ENCODE measurements at places on chromosomes 12 and 14.
A peak's percentile ranks its signal among the peaks of the same experiment; 100 is the strongest.

- no peak for DNase-seq
These were observed 218.1 kb downstream of the MON2 start for GRCh38 chr12:62684570-62685295.

GRCh38 chr12:102016472-102016871 is 45.3 kb downstream of the WASHC3 start:
- no peak for DNase-seq

- no peak for DNase-seq
These were observed 439.3 kb upstream of the FLRT2 start for GRCh38 chr14:85090681-85091080.

- DNase-seq, result no peak
These were observed 319.2 kb downstream of the DPF3 start for GRCh38 chr14:72574715-72575114.

DNA sequence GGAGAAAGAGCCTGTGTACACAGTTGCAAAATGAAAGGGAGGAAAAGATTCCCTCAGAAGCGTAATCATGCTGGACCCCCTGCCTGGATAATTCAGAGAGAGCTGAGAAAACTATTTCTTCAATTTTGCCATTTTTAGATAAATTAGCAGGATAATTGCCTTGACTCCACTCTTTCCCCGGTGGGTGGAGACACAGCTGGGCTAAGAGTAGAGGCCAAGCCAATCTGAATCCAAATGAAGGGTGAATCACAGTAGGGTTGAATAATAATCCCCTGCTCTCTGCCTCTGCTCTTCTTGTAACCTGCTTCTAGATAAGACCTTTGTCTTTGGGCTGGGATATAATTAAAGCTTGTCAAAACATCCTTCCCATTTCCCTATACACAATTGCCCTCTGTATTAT is 150.1 kb downstream of the CAPZA3 start:
- DNase-seq, result no peak

GRCh38 chr14:86237733-86238132 is 707.8 kb downstream of the FLRT2 start:
- DNase-seq, result no peak

DNA sequence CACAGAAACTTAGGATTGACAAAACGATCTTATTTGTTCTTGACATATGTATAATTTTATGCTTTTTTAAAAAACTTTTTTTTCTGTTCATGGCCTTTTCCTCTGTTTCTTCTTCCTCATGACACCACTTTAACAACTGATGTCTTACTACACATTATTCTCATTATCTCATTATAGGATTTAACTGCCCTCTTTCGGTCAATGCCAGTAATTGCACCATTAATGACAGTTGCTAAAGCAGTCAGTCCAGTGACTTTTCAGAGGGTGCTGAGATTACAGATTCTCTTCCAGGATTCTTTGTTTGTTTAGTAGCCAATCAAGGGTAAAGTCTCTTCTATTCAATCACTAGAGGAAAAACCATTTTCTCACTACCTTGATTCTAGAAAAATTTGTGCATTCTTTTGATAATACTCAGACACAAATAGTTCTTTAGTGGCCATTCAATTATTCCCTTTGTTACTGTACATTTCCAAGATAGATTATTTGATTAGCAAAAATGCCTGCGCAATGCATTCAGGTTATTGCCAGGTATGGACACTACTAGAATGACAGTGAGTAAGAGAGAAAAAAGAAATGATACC is 50.1 kb downstream of the KLRG1 start:
- DNase-seq, result no peak

DNA sequence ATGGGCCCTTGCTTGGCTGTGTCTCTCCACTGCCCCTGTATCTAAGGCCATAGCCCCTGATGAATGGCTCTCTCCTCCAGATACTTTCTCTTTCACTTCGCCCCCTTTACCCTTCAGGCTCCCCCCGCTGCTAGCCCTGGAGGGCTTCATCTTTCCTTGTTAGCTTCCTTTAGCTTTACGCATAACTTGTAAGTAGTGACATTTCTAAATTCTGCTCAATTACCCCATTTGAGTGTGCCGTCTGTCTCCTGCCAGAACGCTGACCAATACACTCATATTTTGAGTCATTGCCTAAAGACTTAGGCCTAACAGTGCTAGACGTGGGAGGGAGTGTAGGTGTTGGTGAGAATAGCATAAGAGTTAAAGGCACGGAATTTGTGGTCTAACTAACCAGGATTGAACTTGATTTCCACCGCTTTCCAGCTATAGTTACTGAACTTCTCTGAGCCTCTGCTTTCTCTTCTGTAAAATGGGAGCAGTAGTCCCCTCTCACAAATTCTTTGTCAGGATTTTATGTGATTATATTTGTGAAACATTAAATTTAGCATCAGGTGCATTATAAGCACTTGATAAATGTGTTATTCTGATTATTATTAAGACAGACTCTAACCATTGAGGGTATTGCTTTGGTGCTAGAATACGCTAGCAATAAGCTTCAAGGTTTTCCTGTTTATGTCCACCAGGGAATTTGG is 129.3 kb downstream of the ZFP36L1 start:
- no peak for DNase-seq

DNA sequence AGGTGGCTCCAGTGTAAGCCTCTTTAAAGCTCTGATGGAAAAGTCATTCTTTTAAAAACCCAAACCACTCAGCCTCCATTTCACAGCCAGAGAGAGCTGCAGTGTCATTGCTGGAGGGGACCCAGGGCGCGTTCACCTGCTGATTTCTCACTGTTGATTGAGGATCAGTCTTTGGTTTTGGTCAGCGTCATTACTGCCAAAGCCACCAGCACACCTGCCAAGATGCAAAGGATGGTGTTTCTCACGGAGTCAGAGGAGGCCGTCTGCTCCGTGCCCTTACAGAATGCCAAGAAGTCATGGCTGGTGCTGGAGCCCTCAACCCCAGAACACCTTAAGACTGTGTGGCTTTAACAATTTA is 32.8 kb upstream of the BATF start:
- DNase-seq, result no peak

DNA sequence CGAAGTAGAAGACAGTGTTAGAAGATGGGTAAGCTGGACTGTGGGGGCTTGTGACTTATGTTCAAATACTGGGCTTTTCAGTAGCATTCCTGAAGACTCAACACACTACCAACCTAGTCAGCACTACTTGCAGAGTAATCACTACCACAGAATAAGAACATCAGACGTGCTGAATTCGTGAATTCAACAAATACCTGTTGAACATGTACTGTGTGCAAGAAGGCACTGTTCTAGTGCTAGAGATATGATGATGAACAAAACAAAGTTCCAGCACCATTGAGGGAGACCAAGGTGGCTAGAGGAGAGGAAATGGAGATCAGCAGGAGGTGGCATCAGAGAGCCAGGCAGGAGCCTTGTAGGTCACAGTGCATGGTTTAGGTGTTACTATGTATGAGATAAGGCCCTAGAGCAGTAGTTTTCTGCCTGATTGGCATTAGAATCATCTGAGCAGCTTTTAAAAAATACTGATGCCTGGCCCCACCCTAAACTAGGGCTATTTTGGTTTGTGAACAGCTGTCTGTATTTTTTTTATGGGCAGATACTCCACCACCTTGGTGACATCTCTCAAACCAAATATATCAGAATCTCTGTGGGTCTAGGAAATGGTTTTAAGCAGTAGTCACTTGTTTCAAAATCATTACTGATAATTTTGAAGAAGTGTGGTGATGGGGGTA is 26.8 kb downstream of the FERMT2 start:
- no peak for DNase-seq

GRCh38 chr14:100155049-100155621 is 4.3 kb downstream of the DEGS2 start:
- DNase-seq, result no peak

GRCh38 chr12:52090291-52090690 is 10.8 kb downstream of the SMIM41 start:
- DNase-seq, result peak; percentile 24

DNA sequence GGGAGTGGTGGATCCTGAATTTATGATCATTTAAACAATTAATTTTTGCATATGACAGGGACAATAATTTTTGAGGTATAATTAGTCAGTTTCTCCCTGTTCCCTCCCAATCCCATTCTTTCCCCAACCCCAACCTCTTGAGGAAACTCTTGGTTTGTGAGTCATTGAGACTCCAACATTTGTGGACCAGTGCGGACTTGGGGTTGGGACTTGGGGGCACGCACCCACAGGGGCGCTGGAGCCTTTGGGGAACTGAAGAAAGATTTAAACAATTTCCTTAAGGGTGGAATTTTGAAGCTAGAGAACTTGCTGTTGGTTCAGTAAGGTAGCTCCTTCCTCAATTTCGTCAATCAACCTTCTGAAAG is 17.4 kb upstream of the PTGR2 start:
- no peak for DNase-seq

DNA sequence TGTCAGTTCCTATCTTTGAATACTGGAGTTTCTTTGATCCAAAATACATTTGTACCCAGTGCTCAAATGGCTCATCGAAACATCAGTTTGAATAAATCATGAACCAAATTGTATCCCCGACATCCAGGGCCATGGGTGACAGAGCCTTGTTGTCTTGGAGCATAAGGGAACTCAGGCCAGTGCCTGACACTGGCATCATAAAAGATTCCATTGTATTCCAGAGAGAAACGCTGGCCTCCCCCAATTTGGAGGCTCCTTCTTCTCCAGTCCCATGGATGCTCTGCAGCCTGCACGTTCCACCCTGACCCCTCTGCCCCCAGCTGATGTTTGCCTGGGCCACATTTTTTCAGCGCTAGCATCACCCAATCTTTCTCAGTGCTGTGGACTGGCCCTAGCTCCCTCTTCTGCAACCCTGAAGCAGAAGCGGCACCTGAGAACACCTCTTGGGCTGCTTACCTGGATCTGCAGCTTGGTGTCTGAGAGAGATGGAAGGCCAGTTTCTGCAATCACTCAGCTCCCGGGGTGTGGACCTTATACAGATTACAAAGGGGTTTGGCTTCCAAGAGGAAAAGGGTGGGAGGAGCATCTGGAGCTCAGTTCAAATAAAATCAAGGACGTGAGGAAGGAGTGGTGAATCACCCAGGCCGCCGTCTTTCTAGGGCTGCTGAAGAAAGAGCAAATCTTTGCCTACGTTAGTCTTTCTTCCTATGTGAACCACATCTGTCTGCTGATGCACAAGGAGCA is at the start of gene RNASE1:
Gene RNASE1 (minus strand): TSS at position 504 of the 744 bp plus-strand sequence. CDS start 776 bp downstream, outside the sequence.
- DNase-seq, result no peak

GRCh38 chr14:85387181-85387580 is 142.8 kb upstream of the FLRT2 start:
- DNase-seq, result no peak

DNA sequence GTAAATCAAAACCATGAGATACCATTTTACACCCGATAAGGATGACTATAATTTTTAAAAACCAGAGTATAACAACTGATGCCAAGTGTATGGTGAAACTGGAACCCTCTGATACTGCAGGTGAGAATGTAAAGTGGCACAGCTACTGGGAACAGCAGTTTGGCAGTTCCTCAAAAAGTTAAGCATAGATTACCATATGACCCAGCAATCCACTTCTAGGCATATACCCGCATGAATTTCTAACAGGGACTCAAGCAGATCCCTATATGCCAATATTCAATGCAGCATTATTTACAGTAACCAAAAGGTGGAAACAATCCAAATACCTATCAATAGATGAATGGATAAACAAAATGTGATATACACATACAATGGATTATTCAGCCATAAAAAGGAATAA is 57.4 kb downstream of the BAZ1A start:
- DNase-seq, result no peak

DNA sequence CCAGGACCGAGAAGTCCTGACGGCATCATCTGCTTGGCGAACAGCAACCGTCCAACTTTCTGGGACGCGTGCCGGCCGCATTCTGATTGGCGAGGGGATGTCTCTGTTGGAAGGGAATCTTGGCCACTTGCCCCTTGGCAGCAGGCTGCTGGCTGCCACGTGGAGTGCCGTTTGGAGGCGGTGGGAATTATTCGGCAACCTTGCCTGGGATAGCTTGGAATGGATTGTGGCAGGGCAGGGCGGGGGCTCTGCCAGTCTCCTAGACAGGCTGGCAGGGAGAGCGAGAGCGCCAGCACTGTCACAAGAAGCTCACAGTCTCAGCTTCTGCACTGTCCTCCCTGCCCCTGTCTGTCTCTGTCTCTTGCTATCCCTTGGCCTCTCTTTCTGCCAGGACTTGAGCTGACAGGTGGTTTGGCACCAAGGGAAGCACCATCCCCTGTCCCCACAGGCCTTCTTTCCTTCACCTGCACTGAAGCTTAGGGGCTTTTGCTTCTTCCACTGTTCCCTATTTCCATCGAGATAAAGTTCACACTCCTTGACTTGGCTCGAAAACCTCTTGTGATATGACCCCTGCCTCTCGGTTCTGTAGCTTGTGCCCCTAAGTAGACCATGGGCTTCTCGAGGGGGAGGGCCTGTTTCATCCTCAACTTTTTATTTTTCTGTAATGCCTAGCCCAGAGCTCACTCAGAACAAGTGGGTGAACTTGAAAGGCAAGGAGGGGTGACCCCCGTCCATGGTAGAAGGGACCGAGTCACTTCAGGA is 201.9 kb downstream of the PHETA1 start:
- no peak for DNase-seq

DNA sequence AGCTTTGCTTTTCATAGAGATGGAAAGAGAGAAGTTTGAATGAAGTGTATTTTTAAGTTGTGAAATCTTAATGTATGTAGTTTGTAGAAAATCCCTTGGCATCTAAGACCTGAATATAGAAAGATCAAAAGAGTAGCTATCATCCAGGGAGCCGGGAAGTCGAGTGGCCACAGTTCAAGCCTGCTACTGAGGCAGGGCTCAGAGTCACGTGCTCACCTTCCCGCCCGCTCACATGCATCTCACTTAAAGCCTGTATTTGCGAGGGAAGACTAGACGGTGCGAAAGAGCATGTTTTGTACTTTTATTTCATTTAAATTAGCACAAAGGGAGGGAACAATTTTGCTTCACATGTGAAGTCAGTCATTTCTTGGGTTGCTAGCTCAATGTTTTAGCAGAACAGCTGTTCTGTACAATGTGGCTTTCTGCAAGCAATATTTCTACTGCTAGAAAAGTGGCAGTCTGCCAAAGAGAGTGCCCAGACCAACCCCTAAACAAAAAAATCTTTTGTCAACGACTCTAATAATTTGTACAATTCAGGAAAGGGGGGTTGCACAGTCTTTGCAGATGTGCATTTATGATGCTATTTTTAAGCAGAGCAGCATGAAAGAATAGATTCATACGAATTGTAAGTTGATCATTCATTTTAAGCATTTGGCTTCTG is 290.7 kb downstream of the NPAS3 start:
- no peak for DNase-seq

DNA sequence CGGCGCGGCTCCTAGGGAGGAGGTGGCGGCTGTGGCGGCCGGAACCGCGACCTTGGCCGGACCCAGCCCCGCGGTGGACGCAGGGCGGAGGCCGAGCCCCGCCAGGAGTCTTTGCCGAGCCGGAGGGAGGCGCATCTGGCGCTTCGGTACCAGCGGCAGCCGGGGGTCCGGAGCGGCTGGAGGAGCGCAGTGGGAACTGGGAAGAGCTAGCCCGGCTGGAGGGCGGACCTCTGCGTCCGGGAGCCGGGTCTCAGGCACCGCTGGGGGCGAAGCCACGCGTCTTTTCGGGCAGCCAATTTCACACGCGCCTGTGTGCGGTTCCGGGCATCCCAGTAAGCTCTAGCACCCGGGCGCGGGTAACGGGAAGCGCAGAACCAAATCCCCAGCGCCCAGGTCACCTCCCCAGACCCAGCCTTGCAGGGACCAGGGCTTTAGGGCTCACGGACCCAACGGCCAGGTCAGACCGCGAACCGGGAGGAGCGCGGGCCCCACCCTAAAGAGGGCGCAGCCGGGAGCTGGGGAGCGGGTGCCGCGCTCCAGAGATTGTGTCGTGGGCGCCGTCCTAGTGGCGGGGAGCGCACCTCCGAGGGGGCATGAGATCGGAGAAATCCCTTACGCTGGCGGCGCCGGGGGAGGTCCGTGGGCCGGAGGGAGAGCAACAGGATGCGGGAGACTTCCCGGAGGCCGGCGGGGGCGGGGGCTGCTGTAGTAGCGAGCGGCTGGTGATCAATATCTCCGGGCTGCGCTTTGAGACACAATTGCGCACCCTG is 89.4 kb downstream of the GALNT8 start:
- no peak for DNase-seq
